ENCODE measurements at places on chromosomes 6 and 20.

GRCh38 chr6:81003156-81003555, 749.3 kb downstream of the TENT5A start:
- DNase-seq, result no peak

DNA sequence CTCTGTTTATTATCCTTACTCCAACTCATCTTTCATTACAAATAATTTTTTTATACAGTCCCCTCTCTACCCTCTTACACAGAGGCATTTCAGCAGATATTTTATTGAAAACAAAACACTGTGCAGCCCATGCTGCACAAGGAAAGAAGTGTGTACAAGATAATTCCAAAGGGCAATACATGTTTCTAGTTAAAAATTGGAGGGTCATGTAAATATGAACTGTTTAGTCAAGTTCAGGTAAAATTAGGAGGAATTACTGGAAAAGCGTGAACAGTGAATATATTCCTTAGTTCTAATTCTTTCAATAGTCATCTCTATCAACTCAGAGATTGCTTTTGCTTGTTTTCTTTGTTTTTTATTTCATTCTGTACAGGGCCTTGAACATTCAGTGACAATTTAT, 27.9 kb upstream of the TSPYL1 start:
- DNase-seq, result no peak

- no peak for DNase-seq
Measured at GRCh38 chr6:88166493-88167351, 575 bp upstream of the CNR1 start.

DNA sequence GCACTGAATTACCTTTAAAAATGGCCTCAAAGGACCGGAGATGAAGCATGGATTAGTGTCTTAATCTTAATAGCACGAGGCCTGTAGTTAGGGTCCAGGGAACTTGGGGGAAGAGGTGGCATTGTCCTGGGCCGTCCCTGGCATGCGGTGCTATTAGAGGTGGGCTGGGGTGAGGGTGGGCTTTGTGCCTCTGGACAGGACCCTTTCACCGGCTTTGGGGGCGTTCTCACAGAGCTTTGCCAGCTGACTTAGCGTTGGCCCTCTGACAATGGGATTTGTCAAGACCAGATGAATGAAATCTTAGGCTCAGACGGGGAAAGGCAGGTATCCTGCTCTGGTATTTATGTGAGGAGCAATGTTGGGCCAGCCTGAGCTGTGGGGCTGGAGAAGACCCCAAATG, 59.6 kb downstream of the ERMARD start:
- DNase-seq, result no peak

All from left ventricle myocardium inferior (tissue), 1 donor.